ENCODE measurements at places on chromosomes 7 and 10.

- no peak for DNase-seq
Measured at GRCh38 chr10:28508304-28508925, 24.5 kb upstream of the WAC start.

GRCh38 chr10:88617772-88618300 lies 31.3 kb downstream of the LIPJ start:
- no peak for DNase-seq

DNA sequence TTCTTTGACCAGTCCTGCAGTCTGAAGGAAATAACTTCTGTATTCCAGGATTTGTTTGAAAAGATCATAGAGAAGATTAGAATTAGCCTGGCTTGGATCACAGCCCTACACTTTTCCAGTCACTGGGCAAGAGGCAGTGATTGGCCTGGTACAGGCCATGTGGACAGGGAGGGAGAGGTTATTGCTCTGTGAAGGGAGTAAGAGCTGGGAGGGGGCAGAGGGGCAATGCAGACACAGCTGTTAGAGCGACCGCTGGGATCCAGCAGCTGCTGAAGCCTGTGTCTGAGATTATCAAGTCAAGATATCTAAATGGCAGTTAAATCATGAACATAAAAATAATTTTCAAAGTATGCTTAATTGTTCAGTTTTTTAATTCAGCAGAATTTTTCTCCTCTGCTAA lies 257.3 kb downstream of the SDK1 start:
- no peak for DNase-seq

- DNase-seq = no peak
Measured at GRCh38 chr7:33815336-33815735, 90.0 kb upstream of the BMPER start.
